ENCODE measurements at places on chromosomes 7 and 10.

DNA sequence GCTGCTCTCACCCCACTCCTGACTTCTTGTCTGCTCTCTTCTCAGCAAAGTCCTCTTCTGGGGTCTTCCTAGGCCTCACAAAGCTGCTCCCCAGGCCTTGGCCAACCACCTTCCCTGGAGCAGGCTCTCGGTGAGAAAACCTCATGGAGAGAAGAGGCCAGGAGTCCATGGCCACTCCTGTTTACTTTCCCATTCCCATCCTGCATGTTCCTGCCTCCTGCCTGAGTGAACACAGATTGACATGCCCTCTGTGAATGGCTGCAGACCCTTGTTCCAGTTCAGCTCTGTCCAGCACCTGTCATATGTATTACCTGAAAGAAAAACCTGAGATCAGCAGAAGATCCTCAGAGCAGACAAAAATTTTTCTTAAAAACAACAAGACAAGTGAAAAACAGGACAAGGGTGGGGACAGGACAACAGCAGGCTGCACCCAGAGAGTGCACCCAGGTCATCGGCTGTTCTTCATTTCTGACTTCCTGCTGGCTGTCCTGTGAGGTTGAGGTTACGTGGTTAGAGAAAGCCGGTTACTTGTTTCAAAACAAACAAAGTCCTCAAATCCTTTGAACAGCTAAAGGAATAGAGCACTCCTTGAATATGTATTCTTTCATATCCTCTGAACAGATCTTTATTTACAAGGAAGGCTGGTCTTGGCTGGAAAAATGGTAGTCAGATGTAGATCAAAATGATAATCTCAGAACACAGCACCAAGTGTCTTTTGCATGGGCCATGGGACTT, 34.0 kb upstream of the DLD start:
- no peak overlapping the region for H3K4me3 ChIP-seq
- peaks cover 33% of the 10 kb centered on the region for H3K27me3 ChIP-seq
- no peaks in the 10 kb centered on the region for H3K36me3 ChIP-seq
- H3K27ac ChIP-seq: no peak overlapping the region
- DNase-seq: no peak
- H3K4me1 ChIP-seq: no peaks in the 10 kb centered on the region

DNA sequence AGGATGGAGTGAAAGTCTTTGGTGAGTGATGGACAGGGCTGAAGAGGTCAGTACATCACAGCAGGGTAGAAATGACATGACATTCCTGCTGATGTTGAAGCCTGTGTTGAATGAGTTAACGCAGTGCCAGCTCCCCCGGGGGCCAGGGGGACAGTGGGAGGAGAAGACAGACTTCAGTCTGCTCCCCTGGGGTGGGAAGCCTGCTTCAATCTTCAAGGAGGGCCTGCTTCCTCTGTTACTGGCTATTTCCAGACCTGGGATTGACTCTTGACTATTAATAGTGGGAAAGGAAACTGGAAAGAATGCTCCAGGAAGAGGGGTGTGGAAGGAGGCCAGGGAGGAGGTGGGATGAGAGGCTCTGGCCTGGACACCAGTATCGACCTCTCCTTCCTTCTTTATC, 27.2 kb downstream of the PODXL start:
- H3K27ac ChIP-seq: no peak overlapping the region
- no peak overlapping the region for H3K4me3 ChIP-seq
- no peaks in the 10 kb centered on the region for H3K27me3 ChIP-seq
- peaks cover 4% of the 10 kb centered on the region for H3K36me3 ChIP-seq
- no peak for DNase-seq

DNA sequence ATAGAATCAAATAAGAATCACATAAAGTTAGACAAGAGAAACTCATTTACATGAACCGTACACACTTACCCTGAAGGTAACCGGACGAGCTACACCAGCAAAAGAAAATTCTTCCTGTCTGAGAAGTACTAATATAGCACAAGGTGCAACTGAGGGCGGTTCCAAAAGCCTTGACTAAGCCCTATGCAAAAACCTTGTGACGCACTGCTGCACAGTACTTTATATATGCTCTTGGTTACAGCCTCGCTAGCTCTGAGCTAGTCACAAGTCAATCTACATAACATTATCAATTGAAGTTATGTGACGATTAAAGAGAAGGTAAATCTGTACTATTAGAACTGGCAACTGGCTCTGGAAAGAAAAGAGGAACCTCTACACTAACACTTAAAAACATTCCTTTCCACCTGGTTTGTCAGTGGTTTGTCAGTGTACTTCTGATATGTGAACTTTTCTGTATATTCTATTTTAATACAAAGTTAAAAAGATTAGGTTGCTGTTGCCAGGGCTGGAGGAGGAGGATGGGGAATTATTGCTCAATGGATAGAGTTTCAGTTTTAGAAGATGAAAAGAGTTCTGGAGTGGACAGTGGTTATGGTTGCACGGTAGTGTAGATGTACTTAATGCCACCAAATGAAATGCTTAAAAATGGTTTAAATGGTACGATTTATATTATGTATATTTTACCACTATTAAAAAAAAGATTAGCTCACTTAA, 21.6 kb downstream of the NT5C3A start:
- H3K27me3 ChIP-seq: no peaks in the 10 kb centered on the region
- peak overlapping the region; percentile 10 for H3K27ac ChIP-seq
- H3K4me1 ChIP-seq: peaks cover 34% of the 10 kb centered on the region
- no peak for DNase-seq
- H3K4me3 ChIP-seq: no peak overlapping the region
- peaks cover 2% of the 10 kb centered on the region for H3K36me3 ChIP-seq

- peaks cover 2% of the 10 kb centered on the region for H3K36me3 ChIP-seq
- no peak overlapping the region for H3K27ac ChIP-seq
- DNase-seq: no peak
- H3K4me1 ChIP-seq: no peaks in the 10 kb centered on the region
Observed at GRCh38 chr10:31051703-31052102, 20.0 kb upstream of the ZNF438 start.

GRCh38 chr7:98203261-98203963, 7.8 kb upstream of the BHLHA15 start:
- no peaks in the 10 kb centered on the region for H3K4me1 ChIP-seq
- H3K36me3 ChIP-seq: peaks cover 32% of the 10 kb centered on the region
- no peaks in the 10 kb centered on the region for H3K27me3 ChIP-seq
- H3K27ac ChIP-seq: no peak overlapping the region
- no peak overlapping the region for H3K4me3 ChIP-seq

DNA sequence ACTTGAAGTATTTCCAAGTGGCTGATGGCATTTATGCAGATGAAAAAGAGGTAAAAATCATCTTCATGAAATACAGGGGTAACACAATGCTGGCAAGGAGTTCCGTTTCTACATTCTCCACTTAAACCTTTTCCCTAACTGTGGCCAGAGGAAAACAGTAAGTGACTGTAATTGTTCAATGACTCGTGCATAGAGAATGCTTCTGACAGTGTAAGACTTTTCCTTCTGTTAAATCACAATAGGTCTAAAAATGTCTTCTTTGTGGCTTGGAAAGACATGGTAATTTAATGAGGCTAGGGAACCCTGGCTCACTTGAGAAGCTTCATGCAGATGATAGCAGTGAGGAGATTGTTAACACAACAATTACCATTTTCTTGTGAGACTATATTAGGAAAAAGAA, 50.3 kb upstream of the RSU1 start:
- no peak overlapping the region for H3K4me3 ChIP-seq
- H3K36me3 ChIP-seq: no peaks in the 10 kb centered on the region
- H3K27me3 ChIP-seq: peaks cover 2% of the 10 kb centered on the region
- peaks cover 24% of the 10 kb centered on the region for H3K4me1 ChIP-seq
- no peak overlapping the region for H3K27ac ChIP-seq
- DNase-seq: no peak

- peaks cover 41% of the 10 kb centered on the region for H3K4me1 ChIP-seq
- no peak for DNase-seq
- H3K4me3 ChIP-seq: no peak overlapping the region
- H3K27ac ChIP-seq: peak overlapping the region; percentile 90
- H3K27me3 ChIP-seq: no peaks in the 10 kb centered on the region
- H3K36me3 ChIP-seq: no peaks in the 10 kb centered on the region
Observed at GRCh38 chr10:34908481-34908880, 93.4 kb upstream of the PARD3 start.

DNA sequence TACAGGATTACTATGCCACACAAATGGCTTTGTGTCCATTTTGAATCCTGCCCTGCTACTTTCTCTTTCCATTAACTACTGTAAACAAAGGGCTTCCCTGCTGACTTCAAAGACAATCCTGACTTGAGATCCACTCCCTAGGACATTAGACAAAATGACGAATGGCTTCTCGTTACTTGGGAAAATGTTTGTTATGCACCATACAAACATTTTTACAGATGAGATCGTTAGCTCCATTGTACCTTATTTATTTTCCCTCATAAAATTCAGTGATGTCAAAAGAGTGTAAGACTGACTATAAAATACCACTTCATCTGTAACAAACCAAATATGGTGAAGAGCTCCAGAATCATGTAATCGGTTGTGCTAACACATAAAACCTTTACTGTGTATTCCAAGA, 121.8 kb downstream of the CD36 start:
- peak overlapping the region; percentile 64 for H3K27ac ChIP-seq
- H3K4me1 ChIP-seq: peaks cover 54% of the 10 kb centered on the region
- no peaks in the 10 kb centered on the region for H3K27me3 ChIP-seq
- H3K36me3 ChIP-seq: peaks cover 32% of the 10 kb centered on the region
- DNase-seq: no peak

- peaks cover 18% of the 10 kb centered on the region for H3K4me1 ChIP-seq
- no peak for DNase-seq
- peaks cover 2% of the 10 kb centered on the region for H3K36me3 ChIP-seq
- H3K27ac ChIP-seq: no peak overlapping the region
- no peaks in the 10 kb centered on the region for H3K27me3 ChIP-seq
Observed at GRCh38 chr10:71339796-71340589, 20.9 kb downstream of the SLC29A3 start.

- no peak overlapping the region for H3K27ac ChIP-seq
- no peak for DNase-seq
- no peaks in the 10 kb centered on the region for H3K36me3 ChIP-seq
- no peak overlapping the region for H3K4me3 ChIP-seq
Observed at GRCh38 chr7:135978624-135979023, 1.5 kb upstream of the MTPN start.

- no peaks in the 10 kb centered on the region for H3K36me3 ChIP-seq
- peaks cover 6% of the 10 kb centered on the region for H3K4me1 ChIP-seq
- no peak overlapping the region for H3K27ac ChIP-seq
- no peak for DNase-seq
- H3K4me3 ChIP-seq: no peak overlapping the region
- no peaks in the 10 kb centered on the region for H3K27me3 ChIP-seq
Observed at GRCh38 chr10:20698837-20699236, 198.3 kb downstream of the NEBL start.

- DNase-seq: no peak
- H3K36me3 ChIP-seq: peaks cover 26% of the 10 kb centered on the region
- no peak overlapping the region for H3K4me3 ChIP-seq
- no peaks in the 10 kb centered on the region for H3K27me3 ChIP-seq
- peak overlapping the region; percentile 79 for H3K27ac ChIP-seq
- peaks cover 2% of the 10 kb centered on the region for H3K4me1 ChIP-seq
Observed at GRCh38 chr10:329361-330099, 194.3 kb downstream of the ZMYND11 start.

DNA sequence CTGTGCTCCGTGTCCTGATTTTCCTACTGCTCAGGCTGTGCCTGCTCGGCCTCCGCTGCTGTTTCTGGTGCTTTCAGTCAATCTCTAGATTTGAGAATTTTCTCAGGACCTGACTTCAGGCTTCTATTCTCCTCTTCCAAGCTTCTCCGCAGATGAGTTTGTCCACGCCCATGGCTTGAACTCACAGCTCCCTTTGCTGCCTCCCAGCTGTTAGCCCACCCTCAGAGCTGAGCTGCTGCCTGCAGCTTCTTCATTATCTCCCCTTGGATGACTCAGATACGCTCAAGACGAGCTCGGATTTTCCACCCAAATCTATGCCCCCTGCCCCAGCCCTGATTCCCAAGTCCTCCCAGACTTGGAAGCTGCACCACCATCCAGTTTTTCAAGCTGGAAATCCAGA, 104.7 kb downstream of the FGFR2 start:
- H3K4me1 ChIP-seq: peaks cover 50% of the 10 kb centered on the region
- peak overlapping the region; percentile 1 for H3K27ac ChIP-seq
- H3K36me3 ChIP-seq: peaks cover 48% of the 10 kb centered on the region
- DNase-seq: no peak

GRCh38 chr7:89966067-89966664, 188.1 kb upstream of the STEAP1 start:
- peaks cover 19% of the 10 kb centered on the region for H3K27me3 ChIP-seq
- no peak for DNase-seq
- H3K27ac ChIP-seq: no peak overlapping the region

GRCh38 chr10:126930883-126931503, 25.8 kb downstream of the DOCK1 start:
- peaks cover 17% of the 10 kb centered on the region for H3K4me1 ChIP-seq
- peaks cover 21% of the 10 kb centered on the region for H3K36me3 ChIP-seq
- DNase-seq: no peak
- no peaks in the 10 kb centered on the region for H3K27me3 ChIP-seq
- peak overlapping the region; percentile 36 for H3K4me3 ChIP-seq

GRCh38 chr7:128672927-128673517, 930 bp downstream of the GARIN1A start:
- no peaks in the 10 kb centered on the region for H3K4me1 ChIP-seq
- H3K4me3 ChIP-seq: no peak overlapping the region
- H3K27ac ChIP-seq: no peak overlapping the region
- peaks cover 8% of the 10 kb centered on the region for H3K27me3 ChIP-seq
- peaks cover 4% of the 10 kb centered on the region for H3K36me3 ChIP-seq
- peak; percentile 47 for DNase-seq

DNA sequence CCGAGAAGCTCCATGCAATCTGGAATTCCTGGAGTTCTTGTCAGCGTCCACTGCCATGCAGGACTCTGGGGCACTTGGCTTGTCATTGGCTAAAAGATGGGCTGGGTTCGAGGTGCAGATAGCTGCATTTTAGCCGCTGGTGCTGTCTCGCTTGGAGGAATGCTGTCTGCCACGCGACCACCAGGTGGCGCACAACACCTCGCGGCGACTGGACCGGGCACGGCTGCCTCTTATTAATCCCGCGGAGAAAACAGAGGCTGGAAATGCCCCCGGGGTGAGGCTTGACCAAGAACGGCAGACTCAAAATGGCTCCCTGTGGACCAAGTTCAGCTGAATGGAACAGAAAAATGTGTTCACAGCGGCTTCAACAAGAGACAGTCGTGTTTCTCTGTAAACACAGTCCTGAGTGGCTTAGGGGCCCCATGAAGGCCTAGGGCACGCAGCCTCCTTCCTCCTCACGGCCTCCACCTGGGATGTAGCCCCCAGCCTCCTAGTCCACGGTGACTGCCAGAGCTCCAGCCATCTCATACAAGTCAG, 46.2 kb downstream of the AOC1 start:
- no peak overlapping the region for H3K27ac ChIP-seq
- H3K4me1 ChIP-seq: peaks cover 19% of the 10 kb centered on the region
- H3K27me3 ChIP-seq: peaks cover 49% of the 10 kb centered on the region
- H3K4me3 ChIP-seq: no peak overlapping the region

Measured in mesothelial cell of epicardium (in vitro differentiated cells).